ENCODE measurements at places on chromosomes 5 and 9.

DNA sequence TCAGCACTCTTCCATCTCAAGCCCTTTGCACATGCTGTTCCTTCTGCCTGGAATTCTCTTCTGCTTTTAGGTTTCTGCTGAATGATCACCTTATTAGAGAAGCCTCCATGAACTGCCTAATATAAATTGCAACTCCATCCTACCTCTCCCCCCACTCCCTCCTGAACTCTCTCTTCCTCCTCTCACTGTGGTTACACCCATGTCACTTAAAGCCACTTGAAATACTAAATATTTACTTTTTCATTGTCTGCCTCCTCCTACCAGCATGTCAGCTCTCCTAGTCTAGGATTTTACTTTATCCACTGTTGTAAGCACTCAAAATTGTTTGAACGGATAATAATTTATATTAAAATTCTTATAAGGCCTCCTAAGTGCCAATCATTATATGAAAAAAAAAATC is 43.8 kb downstream of the ACTL7B start:
- DNase-seq: no peak

- DNase-seq: no peak
These were observed 343.6 kb downstream of the SPATA31D1 start for GRCh38 chr9:82332018-82332773.

- no peak for DNase-seq
These were observed 20.0 kb downstream of the CCDC125 start for GRCh38 chr5:69312459-69313160.

GRCh38 chr9:133437753-133438531 is 15.8 kb downstream of the ADAMTS13 start:
- no peak for DNase-seq

DNA sequence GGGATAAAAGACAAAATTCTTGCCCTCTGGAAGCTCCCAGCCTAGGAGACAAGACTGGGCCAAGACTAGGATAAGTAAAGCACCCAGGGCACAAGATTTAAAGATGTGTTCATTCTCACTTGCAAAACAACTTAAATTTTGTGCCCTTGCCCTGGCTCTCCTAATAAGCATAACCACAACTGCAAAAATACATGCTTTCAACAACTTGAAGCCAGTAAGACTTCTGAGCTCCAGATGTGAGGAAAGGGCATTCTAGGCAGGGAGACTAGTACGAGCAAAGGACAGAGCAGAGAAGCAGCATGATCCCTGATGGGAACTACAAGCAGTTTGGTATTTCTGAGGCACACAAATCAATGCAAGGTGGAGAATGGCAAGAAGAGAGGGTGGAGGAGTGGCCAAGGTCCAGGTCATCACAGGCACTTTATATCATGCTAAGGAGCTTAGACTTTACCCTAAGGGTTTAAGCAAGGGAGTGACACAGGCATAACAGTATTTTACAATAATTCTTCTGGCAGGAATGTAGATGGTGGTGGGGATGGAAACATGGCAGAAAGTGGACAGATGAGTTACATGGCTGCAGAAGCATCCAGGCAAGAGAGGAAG is 30.1 kb upstream of the SIL1 start:
- no peak for DNase-seq

GRCh38 chr9:101457003-101457402 is 21.4 kb upstream of the ALDOB start:
- DNase-seq: no peak

DNA sequence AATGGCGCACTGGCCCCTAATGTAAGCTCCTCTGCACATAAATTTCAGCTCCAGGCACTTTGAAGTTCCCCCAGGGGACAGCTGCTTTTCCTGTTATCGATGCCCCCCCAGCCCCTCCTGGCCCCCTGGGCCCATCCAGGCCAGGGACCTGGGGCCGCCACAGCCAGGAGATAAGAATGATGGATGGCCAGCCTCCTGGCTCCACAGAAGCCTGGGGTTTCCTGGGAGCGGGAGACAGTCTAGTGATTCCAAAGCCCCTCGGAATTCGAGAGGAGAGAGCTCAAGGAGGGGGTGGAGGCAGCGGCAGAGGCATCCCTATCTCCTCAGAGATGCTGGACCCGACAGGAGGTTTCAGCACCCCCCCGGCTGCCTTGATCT is 98.4 kb upstream of the HAND1 start:
- no peak for DNase-seq

DNA sequence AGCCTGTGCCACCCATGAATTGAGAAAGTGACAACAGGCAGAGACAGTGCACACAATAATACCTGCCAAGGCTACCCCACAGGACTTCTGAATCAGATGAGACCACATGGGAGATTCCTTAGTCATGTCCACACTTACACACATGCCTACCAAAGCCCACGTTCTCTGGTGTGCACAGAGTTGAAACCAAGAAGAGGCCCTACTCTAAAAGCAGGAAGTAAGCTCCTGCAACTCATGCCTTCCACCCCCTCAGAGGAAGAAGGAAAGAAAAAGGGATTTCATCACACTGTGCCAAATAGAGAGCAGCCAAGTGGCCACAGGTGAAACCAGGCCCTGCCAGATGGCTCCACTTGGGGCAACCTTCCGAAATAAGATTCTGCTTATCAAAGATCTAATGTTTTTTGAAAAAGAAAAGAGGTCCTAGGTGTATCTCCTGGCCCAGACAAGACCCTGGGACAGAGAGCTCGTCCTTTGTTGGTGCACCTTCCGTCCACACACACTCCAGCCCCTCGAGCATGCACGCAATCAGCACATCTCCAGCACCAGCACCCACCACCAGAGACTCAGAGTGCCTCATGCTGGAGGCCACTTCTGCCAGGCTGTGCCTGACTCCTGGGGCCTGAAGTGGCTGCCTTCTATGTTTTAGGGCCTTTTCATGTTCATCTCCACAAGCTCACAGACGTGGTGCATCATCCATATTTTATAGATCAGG is 114.6 kb upstream of the SPOCK1 start:
- DNase-seq: no peak

DNA sequence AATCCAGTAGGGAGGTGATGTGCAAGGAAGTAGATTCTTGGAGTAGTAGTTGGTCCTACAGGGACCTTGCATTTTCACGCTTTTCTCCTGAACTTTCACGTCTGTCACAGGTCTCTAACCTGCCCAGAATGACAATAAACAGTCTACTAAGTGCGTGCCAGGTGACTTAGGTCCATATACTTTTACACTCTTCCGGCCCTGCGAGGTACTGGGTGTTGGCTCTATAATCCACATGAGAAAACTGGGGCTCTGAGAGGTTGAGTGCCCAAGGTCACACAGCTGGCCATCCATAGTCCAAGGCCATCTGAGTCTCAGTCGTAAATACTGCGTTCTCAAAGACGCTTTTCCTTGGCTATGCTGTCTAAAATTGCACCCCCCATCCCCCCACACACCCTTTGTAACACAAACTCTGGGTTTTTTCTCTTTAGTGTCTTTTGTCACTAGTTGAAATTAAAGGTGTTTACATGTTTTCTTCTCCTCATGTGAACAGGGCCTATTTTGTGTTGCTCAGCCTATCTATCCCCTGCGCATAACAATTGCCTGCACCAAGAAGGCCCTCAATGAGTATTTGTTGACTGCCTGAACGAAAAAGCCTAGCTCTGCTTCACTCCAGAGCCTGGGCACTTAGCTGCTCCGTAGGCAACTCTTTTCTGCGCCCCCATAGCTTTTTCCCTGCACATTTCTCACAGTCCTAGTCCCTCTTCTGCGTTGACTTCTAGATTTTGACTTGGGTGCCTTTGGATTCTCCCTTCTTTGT is 943 bp downstream of the SFXN1 start:
- DNase-seq: no peak

DNA sequence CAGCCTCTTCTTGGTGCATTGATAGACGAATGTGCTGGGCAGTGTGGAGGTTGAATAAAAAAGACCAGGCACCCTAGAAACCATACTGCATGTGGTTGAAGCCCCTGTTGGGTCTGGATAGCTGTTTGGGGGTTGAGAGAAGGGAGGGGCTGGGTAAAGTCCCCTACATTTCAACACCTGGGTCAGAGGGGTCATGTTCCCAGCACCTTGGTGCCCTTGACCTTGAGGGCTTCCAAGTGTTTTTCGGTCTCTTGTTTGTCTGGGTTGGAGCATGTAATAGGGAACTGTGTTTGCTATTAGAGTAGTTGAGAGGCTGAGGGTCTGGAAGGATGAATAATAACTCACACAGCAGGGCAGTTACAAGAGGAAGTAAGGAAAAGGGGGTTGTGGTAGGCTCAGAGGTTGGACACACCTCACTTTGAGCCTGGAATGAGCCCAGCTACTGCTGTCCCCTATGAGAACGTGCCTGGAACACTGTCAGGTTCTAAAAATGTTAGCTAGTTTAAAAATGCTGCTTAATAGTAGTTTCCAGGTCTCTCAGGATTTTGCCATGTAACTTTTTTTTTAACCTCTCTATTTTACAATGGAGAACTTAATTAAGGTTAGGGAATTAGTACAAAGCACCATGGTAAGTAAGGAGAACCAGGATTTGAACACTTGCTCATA is 155.2 kb upstream of the SPRY4 start:
- no peak for DNase-seq

DNA sequence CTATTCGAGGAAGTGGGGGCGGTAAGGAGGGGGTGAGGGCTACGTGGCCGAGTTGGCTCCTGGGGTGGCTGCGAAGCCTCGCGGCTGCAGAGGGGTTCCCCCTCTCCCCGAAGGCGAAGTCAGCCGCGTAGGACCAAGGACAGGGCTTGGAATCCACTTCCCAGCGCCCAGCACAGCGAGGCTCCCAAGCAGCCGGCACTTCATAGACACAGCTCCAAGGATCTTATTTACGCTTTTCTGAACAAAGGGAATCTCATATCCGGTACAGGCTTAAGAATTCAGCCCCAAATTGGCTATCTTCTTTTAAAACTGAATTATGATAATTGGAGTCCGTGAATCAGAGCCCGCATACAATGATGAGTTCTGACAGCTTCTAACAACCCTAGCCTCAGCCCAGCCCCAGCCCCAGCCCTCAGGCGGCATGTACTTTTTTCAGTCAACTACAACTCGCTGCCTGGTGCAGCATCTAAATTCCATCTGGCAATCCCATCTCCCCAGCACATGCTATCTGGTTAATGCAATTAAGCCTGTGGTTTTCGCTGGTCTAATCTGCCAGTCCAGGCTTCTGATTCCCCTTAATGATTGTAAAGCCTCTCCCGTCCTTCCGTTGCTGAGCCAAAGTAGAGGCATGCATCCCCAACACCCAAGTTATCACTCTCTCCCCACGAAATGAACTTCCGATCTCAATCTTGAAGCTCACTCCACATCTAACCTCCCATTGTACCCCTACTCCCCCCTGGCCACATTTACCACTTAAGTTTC is 1.0 kb downstream of the ELAVL2 start:
- no peak for DNase-seq

GRCh38 chr5:35182910-35183535 is 47.3 kb downstream of the PRLR start:
- peak; percentile 68 for DNase-seq
